ENCODE measurements at places on chromosomes 3 and 15.

DNA sequence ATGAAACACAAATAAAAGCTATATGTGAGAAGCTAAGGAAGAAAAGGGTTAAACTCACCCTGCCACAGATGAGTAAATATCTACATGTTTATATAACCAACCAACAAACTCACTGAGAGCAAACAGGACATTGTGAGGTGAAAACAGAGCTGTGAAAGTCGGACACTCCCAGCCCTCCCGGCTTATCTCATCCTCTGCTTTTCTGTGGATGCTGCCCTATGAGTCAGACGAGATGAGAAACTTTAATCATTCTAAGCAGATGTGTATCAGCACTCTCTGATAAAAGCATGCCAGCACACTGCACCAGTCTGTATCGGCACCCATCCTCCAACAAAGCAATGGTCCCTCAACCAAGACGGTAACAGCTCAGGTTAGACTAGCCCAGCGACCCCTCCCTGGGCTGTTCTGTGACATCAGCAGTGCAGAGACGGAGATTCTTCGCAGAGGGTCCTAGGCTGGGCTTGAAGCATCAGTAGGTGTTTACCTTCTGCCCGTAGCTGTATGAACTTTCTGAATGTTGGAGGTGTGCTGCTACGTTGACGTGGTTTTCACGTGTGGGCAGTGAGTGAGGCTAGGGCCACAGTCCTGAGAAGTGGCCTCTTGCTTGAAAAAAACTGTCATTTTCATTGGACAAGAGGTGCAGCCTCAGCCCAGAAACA is 119.8 kb upstream of the ALDH1A3 start:
- no peak for DNase-seq

DNA sequence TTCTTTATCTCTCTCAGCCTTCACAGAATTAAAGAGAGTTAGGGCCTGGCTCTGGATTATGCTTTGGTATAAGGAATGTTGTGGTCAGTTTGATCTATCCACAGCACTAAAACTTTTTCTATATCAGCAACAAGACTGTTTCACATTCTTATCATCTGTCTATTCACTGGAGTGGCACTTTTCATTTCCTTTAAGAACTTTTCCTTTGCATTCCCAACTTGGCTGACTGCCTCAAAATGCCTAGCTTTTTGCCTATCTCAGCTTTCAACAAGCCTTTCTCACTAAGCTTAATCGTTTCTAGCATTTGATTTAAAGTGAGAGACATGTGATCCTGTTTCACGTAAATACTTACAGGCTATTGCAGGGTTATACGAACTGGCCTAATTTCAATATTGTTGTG is 471.8 kb downstream of the GBE1 start:
- DNase-seq: no peak

- DNase-seq: no peak
Observed at GRCh38 chr3:143098032-143098764, 21.4 kb upstream of the CHST2 start.

GRCh38 chr15:70091726-70092463 is 5.8 kb downstream of the TLE3 start:
- DNase-seq: no peak

- DNase-seq: no peak
Observed at GRCh38 chr3:141128126-141128777, 77.1 kb downstream of the SPSB4 start.

DNA sequence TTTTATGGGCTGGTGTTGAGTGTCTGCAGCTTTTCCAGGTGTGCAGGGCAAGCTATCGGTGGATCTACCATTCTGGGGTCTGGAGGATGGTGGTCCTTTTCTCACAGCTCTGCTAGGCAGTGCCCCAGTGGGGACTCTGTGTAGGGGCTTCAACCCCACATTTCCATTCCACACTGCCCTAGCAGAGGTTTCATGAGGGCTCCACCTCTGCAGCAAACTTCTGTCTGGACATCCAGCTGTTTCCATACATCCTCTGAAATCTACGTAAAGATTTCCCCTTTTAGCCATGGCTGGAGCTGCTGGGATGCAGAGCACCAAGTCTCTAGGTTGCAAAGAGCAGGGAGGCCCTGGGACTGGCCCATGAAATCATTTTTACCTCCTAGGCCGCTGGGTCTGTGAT is 11.6 kb downstream of the RFX7 start:
- DNase-seq: no peak

- DNase-seq: no peak
Observed at GRCh38 chr15:97072545-97072944, 742.0 kb downstream of the NR2F2 start.

- DNase-seq: no peak
Observed at GRCh38 chr3:150419076-150419868, 11.2 kb downstream of the TSC22D2 start.

- no peak for DNase-seq
Observed at GRCh38 chr3:30162579-30162978, 443.8 kb upstream of the TGFBR2 start.

GRCh38 chr15:79520654-79521053 is 88.5 kb downstream of the MINAR1 start:
- DNase-seq: no peak

Data from smooth muscle cell of the brain vasculature (primary cell).